ENCODE measurements at places on chromosomes 1 and 21.

DNA sequence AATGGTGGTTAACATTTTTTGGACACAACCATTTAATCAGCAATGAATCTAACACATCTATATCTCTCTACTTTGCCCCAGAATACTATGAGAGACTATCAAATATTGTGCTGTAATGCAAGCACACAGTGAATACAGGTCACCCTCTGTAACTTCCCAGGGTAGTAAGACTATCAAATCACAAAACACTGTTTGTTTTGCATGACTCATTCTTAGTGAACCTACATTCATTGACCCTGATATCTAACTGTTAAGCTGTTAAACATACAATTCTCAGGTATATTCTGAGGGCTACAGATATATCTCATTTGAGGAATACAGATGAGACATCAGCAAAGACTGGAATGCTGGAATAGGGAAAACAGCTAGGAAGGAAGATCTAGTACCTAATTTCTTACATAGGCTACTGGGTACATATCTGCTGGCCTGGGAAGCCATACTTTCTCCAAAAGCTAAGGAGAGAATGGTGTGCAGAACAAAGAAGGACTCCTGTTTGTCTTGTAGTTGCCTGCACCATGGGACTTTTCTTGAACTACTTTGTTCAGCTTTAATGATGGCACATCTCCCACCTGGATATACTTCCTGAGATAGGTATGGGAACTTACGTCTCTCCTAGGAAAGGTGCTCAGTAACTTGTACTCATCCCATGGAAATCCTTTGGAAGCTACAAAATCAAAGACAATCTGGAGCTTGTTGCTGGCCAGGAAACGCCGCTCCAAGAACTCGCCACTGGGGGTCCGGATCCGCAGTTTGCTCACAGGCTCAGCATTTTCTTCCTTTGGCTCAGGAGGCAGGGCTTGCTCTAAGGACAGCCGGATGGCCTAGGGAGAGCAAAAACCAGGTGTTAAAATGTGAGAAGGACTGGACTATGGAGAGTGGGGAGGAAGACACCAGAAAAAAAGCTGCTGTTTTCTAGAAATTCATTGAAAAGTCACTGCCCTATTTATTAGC lies 51.9 kb upstream of the DMRTA2 start:
- DNase-seq, result peak; percentile 18

GRCh38 chr1:173249349-173249748 lies 42.2 kb upstream of the TNFSF4 start:
- no peak for DNase-seq

GRCh38 chr1:23166854-23167253 lies 1.8 kb downstream of the LUZP1 start:
- DNase-seq, result no peak

DNA sequence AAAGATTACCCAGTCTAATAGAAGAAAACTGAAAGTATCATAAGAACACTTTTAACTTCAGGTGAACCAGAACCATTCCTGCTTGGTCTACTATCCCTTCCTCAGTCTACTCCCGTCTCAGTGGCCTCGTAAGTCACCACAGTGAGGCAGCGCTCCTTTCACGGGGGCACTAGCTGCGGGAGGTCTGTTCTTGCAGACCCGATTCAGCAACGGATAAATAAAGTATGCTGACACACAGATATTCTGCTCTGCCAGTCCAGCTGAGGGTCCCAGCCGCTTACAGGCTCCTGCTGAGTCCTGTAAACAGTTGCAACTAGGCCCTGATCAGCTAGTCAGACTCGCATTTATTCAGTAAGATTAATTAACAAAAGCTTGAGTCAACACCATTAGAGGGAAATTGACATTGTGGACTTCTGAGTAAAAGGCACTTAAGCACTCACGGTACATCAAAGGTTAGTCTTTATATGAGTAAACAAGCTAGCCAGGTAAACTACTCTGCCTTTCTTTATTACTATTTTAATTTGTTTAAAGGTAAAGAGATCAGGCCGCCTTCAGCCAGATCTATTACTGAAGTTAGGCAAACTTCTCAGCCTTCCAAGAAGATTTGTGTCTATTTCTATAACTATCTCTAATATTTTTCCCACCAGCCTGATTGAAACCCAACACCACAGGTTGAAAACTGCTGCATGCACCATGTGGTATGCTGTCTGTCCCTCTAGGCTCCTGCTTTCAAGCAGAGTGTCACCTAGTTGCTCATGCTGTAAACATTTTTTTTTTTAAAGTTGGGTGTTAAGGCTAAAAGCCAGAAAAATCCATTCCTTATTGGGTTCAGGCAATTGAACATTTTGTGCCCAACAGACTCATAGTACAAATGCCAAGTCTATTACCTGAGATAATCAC lies 87.7 kb downstream of the INTS7 start:
- no peak for DNase-seq

DNA sequence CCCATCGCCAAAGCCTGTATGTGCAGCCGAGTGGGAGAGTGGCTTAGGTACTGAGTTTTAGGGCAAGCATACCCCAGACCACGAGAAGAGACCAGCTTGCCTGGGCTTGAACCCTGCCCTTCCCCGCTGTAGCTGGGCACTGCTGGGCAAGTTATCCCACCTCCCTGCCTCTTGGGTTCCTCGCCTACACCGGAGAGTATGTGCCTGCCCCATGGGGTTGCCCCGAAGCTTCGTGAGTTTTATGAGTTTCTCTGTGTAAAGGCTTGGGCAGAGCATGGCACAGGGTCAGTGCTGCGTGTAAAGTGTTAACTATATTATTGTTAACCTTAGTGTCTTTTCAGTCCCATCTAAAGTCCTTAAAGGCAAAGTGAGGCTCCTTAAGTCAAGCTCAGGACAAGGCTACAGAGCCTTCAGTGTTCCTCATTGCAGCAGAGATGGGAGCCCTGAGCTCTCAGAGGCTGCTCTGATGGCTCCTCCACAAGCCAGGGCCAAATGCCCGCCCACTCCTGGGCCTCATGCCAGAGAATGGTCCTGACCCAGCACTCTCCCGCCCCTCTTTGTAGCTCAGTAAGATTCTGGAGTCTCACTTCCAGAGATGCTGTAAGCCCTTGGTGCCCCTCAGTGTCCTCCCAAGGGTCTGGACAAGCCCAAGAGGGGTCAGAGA lies 37.0 kb upstream of the KCNA10 start:
- no peak for DNase-seq

Measured in kidney epithelial cell (primary cell).